HL-60 (cell line): ENCODE measurements at places on chromosomes 7 and 10.

GRCh38 chr7:36086571-36086970 is 66.5 kb upstream of the EEPD1 start:
- no peak for DNase-seq

DNA sequence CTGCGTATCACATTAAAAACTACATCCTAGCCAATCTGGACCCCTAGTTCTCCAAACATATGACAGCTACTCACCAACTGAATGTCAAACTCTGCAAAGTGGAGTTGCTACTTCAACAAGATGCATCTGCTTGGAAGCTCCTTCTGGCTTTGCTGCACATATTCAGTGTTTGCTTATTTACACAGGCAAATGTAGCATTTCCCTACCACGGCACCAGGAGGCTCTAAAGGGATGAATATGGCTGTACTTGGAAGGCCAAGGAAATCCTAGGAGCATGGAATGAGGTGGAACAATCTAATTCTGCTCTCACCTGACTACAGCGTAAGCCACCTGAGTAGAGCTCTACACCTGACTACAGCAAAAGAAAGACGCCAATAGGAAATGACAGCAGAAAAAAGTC is 39.7 kb downstream of the MTPAP start:
- no peak for DNase-seq

DNA sequence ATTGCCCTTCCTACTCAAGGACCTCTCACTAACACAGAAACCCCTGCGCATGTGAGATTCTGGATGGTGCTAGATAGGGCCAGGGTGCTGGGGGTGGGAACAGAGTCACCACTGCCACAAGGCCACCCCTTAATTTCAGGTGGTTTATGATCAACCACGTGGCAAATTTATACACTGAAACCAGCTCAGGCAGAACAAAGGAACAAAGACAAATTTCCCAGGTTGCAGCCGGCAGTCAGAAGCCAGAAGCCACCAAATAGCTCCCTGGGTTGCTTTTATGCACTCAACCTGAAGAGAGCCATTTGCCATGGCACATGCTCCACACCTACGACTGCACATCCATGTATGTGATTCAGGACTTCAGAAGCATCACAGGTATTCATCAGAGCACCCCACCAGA is 2.5 kb downstream of the VOPP1 start:
- DNase-seq = no peak

- DNase-seq = no peak
Measured at GRCh38 chr7:111393011-111393754, 169.1 kb downstream of the IMMP2L start.

GRCh38 chr7:70434376-70434775 is 697.6 kb upstream of the GALNT17 start:
- no peak for DNase-seq

GRCh38 chr10:49187950-49188761 is at the start of gene TMEM273:
TMEM273 (minus strand) TSS chr10:49188391; CDS start chr10:49188336, 55 bp downstream.
- DNase-seq = peak; percentile 55

GRCh38 chr10:60649485-60650377 is 128.5 kb upstream of the CDK1 start:
- DNase-seq = no peak

GRCh38 chr7:134513169-134513752 is 14.1 kb upstream of the AKR1B10 start:
- no peak for DNase-seq

GRCh38 chr10:48885376-48885775 is 54.3 kb downstream of the LRRC18 start:
- DNase-seq = peak; percentile 11

DNA sequence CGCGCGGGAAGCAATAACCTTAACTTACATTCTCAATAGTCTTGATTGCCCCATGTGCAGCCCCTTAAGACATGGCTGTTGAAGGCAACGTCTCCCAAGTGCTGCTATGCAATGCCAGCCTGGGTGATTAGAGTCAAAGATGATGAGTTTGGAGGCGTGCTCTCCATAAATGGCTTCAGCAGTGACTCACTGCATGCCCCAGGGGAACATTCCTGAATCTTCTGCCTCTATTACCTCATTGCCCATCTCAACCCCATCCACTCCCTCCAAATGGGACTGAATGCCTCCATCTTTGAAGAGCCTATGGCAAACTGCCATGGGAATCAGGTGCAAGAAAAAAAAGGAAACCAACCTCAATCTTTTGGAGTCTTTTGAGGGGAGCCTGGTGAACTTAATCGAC is 282.8 kb downstream of the SNX10 start:
- DNase-seq = no peak

DNA sequence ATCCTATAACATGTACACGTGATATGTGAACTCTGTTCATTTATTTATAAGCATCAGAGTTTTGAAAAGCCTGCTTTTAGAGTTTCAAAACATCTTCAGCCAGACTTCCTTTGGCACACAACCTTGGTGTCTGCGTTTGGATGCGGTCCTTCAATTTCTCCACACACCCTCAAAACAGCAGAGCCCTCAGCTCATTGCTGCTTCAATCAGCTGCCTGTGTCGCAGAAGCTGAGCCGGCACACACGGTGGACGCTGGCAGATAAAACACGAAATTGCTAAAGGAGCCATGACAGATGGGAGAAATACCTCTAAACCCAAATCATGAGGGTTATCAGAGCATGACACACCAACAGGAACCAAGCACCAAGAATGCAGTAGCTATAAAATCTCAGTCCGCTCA is 396.4 kb upstream of the AKR1E2 start:
- no peak for DNase-seq

- DNase-seq = no peak
Measured at GRCh38 chr10:71629131-71629530, 90.4 kb downstream of the C10orf105 start.

GRCh38 chr7:15209429-15209828 is 306.9 kb upstream of the DGKB start:
- no peak for DNase-seq

GRCh38 chr7:16301291-16301690 is 120.0 kb downstream of the CRPPA start:
- no peak for DNase-seq

GRCh38 chr7:135527025-135527424 is 17.1 kb upstream of the CNOT4 start:
- no peak for DNase-seq

GRCh38 chr10:25561758-25562157 is 372.3 kb upstream of the MYO3A start:
- no peak for DNase-seq

DNA sequence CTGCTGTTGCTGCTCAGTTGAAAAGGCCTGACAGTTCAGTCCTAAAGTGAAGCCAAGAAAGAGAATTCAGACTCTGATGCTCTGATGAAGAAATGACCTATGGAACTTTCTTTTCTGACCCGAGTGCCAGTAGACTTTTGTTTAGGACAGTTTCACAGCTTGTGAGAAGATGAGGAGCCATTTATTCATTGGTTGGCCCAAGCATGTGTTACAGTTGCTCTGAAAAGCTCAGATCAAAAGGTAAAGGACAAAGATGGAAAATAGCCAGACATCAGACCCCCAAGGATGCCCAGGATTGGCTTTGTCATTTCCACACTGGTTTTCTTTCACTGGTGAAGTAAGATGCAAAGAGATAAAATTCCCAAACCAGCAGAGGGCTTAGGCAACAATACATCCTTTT is 149.3 kb upstream of the STK17A start:
- no peak for DNase-seq

DNA sequence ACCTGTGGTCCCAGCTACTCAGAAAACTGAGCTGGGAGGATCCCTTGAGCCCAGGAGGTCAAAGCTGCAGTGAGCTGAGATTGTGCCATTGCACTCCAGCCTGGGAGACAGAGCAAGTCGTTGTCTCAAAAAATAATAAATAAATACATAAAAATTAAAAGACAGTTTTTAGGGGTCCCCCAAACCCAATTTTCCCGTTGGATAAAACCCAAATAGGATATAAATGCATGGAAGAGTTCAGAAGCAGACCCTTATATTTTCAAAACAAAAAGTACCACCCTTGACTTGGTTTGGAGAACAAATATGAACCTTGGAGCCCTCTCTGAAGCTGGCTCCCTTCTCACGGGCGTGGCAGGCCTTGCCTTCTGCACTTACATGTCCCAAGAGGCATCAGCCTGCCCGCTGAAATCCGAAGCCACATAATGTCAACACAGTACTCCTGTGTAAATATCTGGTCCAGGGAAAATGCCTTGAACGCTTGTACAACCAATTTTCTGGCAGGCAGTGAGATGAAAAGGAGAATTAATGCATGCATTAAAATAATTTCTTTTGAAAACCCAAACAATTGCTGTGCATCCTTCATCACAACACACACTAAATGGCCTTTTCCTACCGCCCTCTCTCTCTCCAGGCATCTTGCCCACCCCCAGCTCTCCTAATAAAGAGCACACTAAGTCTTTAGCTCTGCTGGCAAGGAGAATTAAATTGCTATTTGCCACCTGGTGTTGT is 46.4 kb upstream of the PARD3 start:
- no peak for DNase-seq

DNA sequence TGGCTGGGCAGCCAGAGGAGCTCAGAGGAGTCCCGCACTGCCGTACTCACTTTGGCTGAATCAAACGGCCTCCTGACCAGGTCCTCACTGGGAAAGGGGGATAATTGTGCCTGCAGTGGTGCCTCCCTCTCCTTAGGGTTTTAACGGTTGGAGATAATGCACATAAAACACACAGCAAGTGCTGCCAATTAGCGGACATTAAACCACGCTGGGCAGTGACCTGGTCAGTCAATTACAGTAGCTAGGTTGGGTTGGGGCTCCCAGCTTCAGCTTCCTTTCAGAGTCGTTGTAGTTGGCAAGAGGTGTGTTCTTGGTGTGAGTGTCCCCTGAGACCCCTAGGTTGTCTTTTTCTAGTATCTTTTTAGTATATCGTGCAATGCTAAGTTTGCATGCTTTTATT is 146.6 kb downstream of the C10orf105 start:
- DNase-seq = no peak

DNA sequence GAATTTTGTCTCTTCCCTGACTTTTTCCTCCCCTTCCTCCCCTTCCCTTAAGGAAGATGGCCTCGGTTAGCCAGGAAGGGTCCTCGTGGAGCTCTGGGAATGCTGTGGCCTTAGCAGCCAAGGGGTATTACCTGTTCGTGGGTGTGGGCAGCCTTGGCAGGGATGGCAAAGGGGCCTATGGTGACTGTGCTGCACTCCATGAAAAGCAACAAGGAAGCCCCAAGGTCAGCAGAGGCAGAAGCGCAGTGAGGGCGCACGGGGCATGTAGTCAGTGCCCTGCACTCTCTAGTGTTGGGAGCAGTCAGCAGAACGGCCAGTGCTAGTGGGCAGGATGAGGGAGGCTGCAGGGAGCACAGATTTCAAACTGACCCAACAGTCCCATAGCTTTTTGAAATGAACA is 191.8 kb downstream of the ADARB2 start:
- no peak for DNase-seq

- no peak for DNase-seq
Measured at GRCh38 chr10:71254834-71255549, 42.6 kb downstream of the UNC5B start.

GRCh38 chr10:103493916-103494877 is 692 bp downstream of the NEURL1 start:
- DNase-seq = peak; percentile 27

- no peak for DNase-seq
Measured at GRCh38 chr7:140650367-140650766, 9.8 kb upstream of the DENND2A start.

GRCh38 chr10:18880530-18880929 is 168.1 kb upstream of the MALRD1 start:
- no peak for DNase-seq

- no peak for DNase-seq
Measured at GRCh38 chr7:45105588-45106188, 5.8 kb downstream of the TBRG4 start.

GRCh38 chr7:52525772-52526341 is 509.6 kb upstream of the POM121L12 start:
- DNase-seq = no peak
